ENCODE measurements at places on chromosomes 3 and 15.

- DNase-seq: no peak
These were observed 28.3 kb downstream of the CD80 start for GRCh38 chr3:119531151-119531550.

DNA sequence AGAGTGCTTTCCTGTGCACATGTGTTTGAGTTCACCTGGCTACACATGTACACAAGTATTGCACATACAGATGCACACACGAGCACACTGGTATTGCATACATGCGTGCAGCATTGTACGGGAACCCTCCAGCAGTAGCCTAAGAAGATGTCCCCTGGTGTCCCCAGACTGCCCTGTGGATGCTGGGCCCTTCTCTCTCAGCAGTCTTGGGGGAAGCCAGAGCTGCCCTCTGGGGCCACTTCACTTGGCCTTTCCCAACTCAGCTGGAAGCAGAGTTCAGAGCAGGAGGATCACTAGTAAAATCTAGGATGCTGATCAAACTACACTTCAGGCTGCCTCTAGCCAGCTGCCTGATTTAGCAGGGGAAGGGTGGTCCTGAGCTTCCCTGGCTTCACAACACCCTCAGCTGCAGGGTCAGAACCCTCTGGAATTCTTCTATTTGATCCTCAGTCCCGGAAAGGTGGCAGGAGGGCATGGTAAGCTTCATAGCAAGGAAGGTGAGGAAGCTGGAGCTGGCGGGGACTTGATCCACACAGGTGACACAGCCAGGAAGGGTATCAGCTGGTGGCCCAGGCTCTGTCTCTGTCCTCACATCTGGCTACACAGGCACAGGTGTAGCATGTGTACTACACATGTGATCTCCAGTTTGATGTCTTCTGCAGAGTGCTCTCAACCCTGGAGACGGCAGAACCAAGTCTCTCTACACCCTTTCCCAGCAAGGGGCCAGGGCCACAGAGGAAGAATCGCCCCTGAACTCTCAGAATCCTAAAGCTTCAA lies 36.5 kb downstream of the KLF15 start:
- no peak for DNase-seq

DNA sequence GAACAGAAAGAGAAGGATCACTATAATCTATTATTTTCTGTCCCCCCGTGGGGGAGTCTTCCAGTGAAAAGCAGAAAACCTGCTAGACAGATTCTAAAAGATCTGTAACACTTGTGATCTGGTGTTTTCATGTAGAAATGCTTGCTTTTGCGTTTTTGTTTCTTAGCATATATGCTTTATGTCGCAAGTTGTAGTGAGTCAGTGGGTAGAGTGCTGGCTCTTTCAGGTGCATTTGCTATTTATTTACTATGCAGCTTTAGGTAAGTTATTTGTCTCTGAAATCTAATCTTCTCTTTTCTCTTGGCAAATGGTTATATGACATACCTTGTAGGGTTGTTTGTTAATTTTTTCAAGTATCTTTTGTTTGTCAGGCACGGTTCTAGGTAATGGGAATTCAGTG lies 9.4 kb downstream of the AKAP13 start:
- no peak for DNase-seq

DNA sequence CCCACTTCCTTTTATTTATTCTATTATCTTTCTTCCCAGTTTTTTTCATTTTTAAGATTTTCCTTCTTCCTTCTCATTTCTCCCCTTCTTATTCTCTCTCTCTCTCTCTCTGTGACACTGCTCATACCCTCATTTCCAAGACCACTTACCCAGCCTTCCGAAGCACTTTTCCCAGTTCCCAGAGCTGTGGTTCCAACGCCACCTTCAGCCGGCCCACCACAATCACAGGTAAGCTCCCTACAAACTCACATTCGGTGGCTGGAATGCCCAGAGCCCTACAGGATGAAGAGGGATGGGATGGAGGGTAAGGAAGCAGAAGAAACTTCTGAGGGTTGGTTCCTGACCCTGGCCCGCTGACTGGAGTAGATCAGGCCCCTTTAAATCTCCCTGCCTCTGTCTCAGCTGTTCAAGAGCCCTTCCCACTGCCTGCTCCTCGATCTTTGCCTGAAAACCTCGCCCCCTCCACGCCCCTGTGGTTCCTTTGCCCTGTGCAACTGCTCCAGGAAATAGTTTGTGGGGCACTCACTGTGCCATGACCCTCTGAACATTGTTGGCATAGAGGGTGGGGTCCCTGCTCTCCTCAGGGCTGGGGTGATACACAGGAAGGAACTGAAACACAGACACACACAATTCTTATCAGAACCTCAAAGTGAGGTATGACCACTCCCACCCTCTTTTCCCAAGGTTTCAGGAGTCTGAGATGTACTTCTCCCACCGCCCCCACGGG lies 4.8 kb downstream of the LPCAT4 start:
- no peak for DNase-seq

DNA sequence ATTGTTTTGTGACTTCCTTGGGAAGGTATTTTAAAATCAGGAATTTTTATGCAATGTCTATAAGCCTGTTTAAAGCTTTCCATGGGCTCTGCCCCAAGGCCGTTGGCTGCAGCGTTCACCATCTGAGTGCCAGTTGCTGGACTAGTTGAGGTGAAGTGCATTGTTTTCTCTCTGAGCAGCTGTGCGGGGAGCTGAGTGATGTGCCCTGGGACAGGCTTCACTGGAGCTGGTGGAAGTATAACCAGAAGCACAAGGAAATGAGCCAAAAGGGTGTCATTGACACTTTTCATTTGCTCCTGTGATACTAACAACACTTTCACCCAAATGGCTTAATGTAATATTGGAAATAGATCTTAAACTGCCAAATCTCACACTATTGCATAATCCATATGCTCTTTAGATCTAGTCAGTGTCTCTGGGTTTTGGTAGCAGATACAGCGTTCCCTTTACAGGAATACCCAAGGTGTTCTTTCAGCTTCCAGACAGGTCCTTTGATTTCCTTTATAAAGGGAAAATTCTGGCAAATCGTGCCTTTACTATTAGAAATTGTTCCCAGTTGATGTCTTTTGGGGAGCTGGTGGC lies 29.2 kb downstream of the APH1B start:
- no peak for DNase-seq

- DNase-seq: no peak
These were observed 28.1 kb upstream of the CNBP start for GRCh38 chr3:129211772-129212171.

GRCh38 chr15:91694831-91695210 lies 158.7 kb upstream of the SLCO3A1 start:
- no peak for DNase-seq

DNA sequence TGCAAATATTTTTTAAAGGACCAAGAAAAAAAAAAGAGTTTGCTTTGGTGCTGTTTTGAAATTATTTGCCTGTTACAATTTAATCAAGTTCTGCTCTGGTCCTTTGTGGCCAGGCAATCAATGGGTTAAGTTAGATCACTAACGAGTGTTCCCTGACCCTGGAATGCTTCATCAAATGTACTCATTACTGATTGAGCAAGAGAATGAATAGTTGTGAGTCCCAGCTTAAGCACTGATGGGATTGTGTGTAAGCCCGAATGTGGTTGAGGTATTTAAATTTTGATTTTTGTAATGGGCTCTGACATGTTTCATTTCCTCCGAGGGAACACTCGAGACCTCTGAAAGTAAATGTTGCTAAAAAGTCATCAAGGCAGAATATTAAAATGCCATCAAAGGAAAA lies 699.1 kb downstream of the MCTP2 start:
- no peak for DNase-seq

- no peak for DNase-seq
These were observed 198.7 kb upstream of the PFN2 start for GRCh38 chr3:150169330-150169940.

DNA sequence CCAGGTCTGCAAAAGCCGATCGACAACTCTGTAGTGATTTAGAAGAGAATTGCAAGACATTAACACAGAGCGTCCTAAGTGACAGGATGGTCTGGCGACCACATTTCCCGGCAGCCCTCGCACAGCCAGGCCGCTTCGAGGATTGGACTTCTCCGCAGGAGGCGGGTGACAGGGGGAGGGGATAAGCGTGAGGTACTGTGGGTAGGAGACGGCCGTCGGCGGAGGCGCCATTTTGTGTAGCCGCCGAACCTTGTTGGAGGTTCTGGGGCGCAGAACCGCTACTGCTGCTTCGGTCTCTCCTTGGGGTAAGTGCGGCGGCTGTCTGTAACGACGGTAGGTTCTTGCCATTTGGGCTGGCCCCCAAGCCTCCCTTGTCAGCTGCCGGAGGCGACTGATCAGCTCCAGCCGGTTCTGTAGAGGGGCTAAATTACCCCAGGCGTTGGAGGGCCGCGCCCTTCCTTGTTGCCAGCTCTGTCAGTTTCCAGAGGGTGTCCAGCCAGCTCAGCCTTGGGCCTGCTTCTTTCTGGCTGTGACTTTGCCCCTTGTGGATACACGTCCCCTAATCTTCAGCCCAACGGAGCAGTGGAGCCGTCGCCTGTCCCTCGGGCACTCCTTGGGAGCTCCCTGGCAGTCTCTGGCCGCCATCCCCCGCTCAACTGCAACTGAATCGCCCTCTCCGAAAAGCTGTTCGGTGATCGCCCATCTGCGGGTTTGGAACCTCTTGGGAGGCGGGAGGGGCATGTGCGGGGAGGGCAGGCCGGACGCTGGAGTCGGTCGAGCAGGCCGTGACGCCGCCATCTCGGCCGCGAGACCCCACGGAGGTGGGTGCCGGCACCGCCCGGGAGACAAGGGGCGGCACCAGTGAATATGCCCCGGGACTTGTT lies at the start of gene RBM5:
RBM5 (plus strand) TSS at position 195 of the 884 bp plus-strand sequence. CDS start 1,516 bp downstream, outside the sequence.
- DNase-seq: peak; percentile 86

DNA sequence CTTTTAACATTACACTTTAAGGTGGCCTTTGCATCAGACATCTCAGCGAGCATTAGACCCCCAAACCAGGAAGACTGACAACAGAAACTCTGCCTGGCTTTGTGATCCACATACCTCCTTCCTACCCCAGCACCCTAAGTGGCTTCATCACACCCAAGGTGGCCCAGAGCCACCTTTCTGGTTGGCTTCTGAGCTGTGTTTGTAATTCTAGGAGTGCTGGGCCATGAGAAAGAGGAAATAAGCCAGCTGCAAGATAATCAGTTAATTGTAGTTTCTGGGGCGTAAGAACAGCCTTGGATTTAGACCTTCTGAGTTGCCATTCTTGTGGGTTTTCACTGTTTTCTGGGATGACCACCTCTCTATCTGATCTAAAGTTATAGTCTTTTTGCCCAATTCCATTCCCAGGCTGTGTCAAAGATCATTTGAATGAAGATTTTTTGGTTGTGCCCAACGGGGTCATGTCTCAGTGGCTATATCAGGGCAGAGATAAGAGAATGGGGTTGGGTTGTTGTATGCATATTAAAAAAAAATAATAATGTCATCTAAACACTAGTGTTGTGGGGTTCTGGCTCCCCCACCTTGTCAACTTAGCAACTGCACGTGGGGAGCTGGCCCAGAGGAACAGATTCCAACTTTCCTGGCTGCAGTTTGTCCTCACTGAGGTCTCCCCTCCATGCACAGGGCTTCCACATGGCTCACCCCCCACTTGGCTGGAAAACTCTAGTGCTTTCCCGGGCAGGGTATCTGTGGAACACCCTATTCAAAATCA lies 234.8 kb upstream of the WNT5A start:
- DNase-seq: no peak

- DNase-seq: no peak
These were observed 91.6 kb downstream of the RASA2 start for GRCh38 chr3:141578202-141578973.

DNA sequence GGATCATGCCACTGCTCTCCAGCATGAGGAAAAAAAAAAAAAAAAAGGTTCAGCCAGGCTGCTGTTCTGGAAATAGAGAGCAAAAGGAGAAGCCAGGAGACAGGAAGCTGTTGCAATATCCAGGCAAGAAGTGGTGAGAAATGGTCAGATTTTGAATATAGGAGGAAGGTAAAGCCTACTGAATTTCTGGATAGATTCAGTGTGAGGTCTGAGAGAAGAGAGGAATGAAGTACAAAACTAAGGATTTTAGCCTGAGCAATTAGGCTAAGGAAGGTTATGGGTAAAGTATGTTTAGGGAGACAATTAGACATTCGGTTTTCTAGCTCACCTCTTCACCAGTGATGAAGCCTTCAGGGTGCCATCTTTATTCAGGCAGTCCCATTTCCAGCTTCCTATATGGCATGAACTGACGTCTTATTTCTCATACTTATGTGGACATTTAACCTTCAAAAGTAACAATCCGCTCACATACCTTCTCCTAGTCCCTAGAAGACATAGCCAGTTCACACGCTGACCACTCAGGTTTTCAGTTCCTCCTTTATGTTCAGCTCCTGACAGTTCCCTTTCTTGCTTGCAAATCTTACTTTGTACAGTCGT lies 57.2 kb downstream of the KIF9 start:
- DNase-seq: no peak

- no peak for DNase-seq
These were observed 515.3 kb downstream of the ZBBX start for GRCh38 chr3:166864473-166865467.

- DNase-seq: no peak
These were observed 228.2 kb downstream of the TCF12 start for GRCh38 chr15:57146506-57147201.

GRCh38 chr15:66698318-66698961 lies 3.6 kb upstream of the SMAD6 start:
- no peak for DNase-seq

DNA sequence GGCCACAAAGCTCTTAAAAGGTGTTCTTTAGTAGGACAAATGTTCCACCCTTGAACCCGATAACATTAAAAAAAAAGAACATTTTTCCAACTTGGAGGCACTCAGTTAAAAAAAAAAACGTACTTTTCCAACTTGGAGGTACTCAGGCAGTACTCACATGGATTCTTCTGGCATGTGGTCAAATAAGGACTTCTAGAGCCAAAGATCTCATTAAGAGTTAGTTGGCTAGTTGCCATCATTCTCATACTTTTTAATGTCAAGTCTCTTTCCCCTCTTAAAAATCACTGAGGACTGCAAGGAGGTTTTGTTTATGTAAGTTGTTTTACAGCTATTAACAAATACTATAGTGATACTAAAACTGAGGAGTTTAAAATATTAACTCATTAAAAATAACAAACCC lies 101.0 kb downstream of the CADPS start:
- DNase-seq: no peak

GRCh38 chr3:32241100-32241499 lies 2.6 kb downstream of the CMTM8 start:
- no peak for DNase-seq

- no peak for DNase-seq
These were observed 15.3 kb downstream of the MRPL47 start for GRCh38 chr3:179589143-179589542.

GRCh38 chr3:38650248-38650951 lies 913 bp upstream of the SCN5A start:
- DNase-seq: no peak

DNA sequence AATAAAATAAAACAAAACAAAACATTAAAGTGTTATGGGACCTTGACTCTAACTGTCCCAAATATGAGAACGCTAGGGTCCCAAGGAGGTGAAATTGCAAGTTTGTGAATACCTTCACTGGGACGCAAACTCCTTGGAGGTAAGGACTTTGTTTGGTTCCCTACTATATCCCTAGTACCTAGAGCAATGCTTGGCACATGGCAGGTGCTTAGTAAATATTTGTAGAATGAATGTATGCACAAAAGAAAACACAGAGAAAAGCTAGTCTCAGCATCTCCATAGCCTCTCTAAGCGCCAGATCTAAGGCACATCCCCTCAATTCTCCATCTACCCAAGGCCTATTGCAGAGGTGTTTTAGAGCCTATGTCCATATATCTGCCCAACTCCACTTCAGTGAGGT lies 30.5 kb downstream of the GPR176 start:
- no peak for DNase-seq

GRCh38 chr3:169836078-169836941 lies 23.6 kb upstream of the LRRC34 start:
- no peak for DNase-seq

- DNase-seq: no peak
These were observed 117.1 kb upstream of the SMAD3 start for GRCh38 chr15:66948294-66948693.

Measured in stimulated activated CD4-positive, alpha-beta T cell treated with anti-CD3 and anti-CD28 coated beads, Interleukin-12 subunit alpha, Interleukin-12 subunit beta, amount 100 ng/mL, for 24 hours (primary cell).